ENCODE measurements at places on chromosomes 12 and 14.

DNA sequence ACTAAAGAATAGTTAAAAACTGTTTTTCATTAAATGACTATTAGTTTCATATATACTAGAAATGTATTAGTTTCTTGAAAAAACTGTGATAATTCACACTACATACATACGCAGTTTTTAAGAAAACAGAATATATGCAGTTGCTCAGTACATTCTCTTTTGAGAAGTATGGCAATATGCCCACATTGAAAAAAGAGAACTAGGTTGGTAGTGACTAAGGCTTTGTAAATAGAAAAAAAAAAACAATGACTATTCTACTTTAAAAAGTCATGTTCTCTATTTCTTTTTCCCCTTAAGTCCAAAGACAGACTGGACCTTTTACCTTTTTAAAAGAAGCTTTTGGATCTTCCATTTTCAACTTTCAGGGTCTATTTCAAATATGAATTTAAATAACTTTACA lies 25.0 kb downstream of the SNX6 start:
- DNase-seq = no peak

DNA sequence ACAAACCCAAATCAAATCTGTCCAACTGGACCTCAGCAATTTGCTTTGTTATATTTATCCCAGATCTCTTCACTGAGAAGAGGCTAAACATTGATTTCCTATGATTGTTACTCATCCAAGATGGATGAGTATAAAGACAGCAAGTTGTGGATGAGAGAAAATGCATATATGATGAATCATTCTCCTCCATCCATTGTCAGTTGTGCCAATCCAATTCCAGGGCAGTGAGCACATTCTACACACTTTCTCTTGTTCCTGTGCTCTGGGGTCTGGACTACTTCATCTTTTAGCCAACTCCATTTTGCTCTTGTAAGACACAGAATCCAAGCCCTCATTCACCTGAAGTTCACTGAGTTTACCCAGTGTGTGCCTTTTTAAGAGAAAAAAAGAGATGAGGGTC lies 105.7 kb downstream of the GCH1 start:
- no peak for DNase-seq

DNA sequence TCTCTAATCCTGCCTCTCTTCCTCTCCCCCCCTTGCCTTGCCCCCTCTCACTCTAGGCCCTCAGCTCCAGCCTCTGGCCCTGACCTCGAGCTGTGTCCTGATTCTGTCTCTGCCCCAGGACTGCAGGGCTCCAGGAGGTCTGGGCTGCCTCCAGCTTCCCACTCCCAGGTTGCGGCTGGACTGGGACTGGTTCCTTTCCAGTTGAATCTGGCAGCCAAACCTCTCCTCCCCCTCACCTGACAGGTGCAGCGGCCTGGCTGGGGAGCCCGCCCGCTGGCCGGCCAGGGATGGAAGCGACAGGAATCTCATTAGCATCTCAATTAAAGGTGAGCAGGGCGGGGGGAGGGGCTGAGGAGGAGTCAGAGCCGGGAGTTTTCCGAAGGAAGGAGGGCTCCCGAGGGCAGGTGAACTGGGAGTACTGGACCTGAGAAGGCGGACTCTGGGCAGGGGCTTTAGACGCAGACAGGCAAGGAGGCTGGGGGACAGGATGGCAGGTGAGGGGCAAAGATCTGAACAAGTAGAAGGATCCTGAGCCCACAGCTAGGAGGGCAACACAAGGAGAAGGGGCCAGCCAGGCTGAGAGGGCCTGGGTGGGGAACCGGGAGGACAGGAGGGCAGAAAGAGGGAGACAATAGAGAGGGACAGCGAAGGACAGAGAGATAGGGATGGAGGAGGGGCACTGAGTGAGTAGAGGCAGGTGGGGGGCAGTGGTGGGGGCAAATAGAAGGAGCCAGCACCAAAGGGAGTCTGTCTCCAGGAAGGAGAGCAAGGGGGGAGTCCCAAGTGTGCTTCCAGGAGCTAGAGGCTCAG lies at the start of gene SCNN1A:
SCNN1A (minus strand) TSS at position 295 of the 810 bp plus-strand sequence. CDS start 780 bp downstream, outside the sequence.
- DNase-seq = no peak

- peak; percentile 74 for DNase-seq
Measured at GRCh38 chr14:67269298-67270060, 28.2 kb downstream of the PALS1 start.

DNA sequence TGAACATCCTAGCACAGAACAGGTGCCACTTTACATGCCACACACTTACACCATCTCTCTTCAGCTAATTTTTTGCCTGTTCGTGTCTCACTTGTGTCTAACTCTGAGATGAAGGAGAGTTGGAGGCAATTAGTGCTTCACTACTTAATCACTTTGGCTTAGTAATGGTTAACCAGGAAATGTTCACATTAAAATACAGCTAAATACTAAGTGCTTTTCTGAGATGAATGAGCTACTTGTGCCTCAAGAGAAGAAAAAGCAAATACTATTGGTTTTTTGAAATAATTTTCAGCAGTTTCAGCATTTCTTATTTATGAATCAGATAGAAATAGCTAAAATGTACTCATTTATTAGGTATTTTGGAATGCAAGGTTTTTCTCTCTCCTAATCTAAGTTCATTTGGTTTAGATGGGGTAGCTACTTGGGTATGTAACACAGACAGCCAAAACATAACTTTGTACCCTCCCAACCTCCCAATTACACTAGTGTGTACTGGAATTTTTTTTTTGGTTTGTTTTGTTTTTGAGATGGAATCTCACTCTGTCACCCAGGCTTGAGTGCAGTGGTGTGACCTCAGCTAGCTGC lies 1474.1 kb upstream of the SEL1L start:
- no peak for DNase-seq

GRCh38 chr12:2168808-2169207 lies 116.0 kb downstream of the CACNA1C start:
- no peak for DNase-seq

DNA sequence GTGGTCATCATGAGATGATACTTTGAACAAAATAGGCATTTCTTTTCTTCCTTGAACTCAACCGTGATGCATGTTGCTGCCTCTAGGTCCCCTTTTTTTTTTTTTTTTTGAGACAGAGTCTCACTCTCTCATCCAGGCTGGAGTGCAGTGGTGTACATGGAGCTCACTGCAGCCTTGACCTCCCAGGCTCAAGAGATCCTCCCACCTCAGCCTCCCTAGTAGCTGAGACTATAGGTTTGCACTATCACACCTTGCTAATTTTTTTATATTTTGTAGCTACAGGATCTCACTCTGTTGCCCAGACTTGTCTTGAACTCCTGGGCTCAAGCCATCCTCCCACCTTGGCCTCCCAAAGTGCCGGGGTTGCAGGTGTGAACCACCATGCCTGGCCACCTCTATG lies 20.6 kb downstream of the DIP2B start:
- DNase-seq = no peak

- DNase-seq = no peak
Measured at GRCh38 chr12:59937148-59937547, 341.3 kb downstream of the SLC16A7 start.

GRCh38 chr14:32330351-32331111 lies 1.4 kb downstream of the AKAP6 start:
- DNase-seq = peak; percentile 19

DNA sequence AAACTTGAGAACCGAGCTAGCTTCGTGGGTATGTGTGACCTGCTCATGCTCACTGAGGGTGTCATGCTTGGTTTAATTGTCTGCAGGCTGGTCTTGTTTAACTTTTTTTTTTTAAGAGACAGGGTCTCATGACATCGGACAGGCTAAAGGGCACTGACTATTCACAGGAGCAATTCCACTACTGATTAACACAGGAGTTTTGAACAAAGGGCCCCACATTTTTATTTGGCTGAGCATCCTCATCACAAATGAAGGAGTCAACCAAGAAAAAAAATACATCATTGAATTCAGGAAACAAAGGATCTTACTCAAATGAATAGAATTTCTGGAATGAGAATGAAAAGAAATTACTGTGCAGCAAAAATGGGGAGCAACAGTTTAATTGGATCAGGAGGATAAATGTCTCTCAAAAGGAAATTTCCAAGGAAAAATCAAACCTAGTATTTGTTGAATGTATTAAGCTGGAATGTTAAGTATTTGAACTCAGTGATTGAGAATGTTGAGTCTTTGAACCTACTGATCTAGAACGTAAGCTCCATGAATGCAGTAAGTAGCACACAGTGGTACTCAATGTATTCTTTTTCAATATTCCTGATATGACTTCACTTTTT lies 20.8 kb upstream of the PYROXD1 start:
- DNase-seq = no peak

GRCh38 chr12:121595520-121595919 lies 14.7 kb upstream of the KDM2B start:
- no peak for DNase-seq

DNA sequence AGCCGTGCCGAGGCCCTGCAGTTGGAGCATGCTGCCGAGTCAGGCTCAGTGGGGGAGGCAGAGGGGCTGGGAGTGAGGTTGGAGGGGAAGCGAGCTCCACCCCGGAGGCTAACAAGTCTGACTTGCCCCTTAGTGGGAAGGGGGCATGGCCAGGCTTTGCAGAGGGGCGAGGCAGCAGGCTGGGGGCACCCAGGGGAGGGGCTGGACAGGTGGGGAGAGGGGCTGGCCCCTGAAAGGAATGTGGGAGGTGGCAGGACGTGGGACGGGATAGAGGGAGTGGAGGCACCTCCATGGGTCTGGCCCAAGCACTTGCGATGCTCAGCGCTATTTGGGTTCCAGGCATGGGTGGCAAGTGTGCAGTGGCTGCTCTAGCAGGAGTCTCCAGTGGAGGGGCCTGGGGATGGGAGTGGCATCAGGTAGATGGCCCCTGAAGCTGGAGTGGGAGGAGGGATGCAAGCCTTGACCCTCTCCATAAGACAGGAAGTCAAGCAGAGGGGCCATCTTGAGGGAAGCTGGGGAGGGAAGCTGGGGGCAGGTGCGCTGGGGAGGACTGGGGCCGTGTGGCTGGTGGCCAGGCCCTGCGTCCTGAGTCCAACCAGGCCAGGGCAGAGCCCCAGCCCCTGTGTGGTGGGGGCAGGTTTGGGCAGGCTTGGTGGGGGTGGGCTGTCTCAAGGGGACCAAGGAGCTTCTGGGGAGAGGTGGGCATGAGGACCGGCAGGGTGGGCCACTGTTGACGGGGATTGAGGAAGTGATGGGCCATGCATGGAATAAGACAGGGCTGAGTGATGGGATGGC lies 2.6 kb downstream of the TRMT61A start:
- DNase-seq = no peak

DNA sequence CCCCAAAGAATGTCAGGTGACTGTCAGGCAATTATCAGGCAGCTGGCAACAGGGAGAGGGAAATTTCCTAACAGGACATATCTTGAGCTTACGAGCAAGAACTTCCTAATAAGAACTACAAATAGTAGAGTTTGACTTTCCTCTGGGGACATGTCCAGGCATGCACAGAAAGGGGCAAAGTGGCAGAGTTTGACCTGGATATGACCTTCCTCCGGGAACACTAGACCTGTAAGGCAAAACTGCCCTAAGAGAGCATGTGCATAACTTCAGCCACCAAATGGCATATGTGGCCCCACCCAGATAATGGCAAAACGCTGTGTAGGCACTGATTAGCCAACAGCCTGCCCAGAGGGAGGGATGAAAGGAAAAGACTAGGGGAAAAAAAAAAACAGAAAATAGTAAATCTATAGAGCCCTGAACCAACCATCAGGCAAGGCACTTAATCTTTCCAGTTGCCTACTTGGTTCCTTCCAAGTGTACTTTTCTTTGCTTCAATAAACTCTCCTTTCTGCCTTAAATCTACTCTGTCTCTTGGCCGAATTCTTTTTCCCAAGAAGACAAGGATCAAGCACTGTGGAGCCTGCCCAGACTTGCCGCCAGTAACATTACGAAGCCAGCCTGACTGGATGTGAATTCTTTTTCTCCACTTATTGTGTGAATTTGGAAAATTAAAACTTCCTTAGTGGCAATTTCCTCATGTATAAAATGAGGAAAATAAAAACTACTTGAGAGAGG lies 164.1 kb downstream of the SPTSSA start:
- no peak for DNase-seq

DNA sequence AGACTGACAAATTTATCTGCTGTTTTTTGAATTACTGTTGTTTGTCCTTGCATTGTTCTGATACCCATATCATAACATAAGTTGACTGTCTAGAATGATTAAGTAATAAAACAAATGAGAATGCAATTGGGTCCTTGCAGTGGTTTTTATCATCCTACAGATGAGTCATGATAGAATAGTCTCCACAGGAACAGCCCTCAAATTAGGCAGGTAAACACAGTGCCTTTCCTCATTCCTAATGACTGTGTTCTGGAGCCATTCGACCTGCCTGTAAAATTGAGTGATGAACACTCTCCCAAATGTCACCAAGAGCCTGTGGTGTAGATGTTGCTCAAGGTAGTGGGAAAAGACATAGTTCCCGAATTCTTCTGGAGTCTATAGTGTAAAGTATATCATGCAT lies 12.3 kb downstream of the NKX2-8 start:
- no peak for DNase-seq

DNA sequence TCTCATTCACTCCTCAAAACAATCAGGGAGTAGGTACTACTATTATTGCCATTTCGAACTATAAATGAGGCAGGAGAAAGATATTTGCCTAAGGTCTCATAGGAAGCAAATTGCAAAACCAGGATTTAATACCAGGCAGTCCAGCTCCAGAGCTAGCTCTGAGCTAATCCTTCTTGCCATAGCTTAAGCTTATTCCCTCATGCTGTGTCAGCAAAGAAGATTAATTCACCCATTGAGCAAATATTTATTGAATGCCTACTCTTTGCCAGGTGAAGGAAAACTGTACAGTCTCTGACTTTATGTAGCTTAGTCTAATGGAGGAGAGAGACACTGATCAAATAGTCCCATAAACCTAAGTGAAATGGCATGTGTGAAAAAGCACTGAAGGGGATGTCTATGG lies 19.5 kb downstream of the KCNA5 start:
- no peak for DNase-seq

GRCh38 chr12:71276541-71276940 lies 118.7 kb upstream of the TSPAN8 start:
- DNase-seq = no peak

DNA sequence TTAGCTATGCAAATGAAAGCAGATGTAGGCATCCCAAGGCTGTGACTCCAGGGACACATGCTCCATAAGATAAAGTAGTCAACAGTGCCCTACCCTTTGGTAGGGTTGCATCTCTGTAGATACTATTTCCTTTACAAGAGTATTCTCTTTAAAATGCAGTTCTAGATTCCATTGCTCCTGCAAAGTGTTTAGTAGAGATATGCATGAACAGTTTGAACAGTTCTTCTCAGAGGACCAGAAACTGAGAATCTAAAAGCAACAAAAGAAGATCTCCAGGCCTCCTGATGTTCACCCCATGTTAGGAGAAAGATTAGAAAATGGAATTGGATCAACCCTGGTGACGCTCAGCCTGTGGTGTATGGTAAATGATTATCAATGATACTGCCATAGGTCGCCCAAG lies 121.2 kb downstream of the KCNK10 start:
- DNase-seq = no peak
